ENCODE measurements at places on chromosomes 12 and 14.

GRCh38 chr12:69555461-69555860, 29.8 kb upstream of the CCT2 start:
- DNase-seq, result no peak

DNA sequence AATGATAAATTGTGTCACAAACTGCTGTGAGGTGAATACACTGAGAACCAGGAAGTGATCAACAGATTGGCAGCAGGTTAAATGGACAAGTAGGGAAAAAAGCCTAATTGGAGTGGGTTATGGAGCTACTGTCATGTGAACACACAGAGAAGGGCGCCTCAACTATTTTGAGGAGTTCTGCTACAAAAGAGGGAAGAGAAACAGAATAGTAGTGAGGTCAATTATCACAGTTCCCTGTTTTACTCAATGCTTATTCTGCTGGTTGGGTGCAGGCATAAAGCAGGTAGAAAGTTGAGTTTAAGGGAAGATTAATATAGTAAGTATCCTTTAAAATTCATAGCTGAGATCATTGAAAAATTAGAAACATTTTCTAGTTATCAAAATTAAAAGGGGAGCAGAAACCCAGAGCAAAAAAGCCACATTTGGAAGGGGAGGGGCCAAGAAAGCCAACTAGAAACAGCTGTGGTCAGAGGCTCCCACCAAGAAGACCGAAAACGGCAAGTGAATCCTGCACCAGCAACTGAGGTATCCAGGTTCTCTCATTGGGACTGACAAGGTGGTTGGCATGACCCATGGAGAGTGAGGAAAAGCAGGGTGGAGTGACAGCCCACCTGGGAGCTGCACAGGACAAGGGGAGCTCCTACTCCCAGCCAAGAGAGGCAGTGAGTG, 105.7 kb downstream of the ZC3H14 start:
- no peak for DNase-seq

- no peak for DNase-seq
These were observed 648.1 kb downstream of the FSCB start for GRCh38 chr14:43858981-43859380.

DNA sequence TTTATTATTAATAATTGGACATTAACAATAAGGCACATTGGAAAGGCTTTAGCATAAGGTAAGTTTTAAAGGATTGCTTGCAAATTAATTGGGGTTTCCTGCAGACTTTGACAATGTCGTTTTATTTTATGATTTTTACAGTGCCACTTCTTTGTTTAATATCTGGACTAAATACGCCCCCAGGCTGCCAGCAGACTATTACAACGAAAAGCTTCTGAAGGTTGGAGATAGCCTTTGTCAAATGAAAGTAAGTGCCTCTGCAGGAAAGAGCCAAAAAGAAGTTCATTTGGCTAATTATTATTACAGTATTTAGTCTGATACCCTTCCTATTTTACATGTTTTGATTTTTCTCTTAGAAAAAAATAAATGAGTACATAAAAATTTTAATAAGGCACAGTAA, 11.3 kb downstream of the CFAP54 start:
- DNase-seq, result no peak

GRCh38 chr12:106149096-106149784, 10.5 kb upstream of the NUAK1 start:
- no peak for DNase-seq

GRCh38 chr14:91754185-91754584, 22.3 kb upstream of the CATSPERB start:
- no peak for DNase-seq
